Hematopoietic multipotent progenitor cell treated with erythropoietin and hydrocortisone succinate and interleukin-3 and kit ligand, for 17 days (in vitro differentiated cells): ENCODE measurements at places on chromosomes 7 and 10.

DNA sequence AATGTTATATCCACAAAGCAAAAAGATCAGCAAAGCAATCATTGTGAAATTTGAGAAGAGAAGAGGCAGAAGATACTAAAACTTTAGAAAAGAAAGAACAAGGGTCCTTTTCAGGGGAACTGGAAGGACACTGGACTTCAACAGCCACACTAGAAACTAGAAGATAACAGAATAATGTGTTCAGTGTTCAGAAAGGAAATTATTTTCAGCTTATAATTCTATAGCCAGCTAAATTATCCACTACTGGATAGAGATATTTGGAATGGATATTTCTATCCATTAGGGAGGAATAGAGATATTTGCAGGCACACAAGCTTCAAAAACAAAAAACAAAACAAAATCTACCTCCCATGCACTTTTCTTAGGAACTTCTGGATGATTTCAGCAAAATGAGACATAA, 12.8 kb downstream of the ANXA11 start:
- DNase-seq = no peak

DNA sequence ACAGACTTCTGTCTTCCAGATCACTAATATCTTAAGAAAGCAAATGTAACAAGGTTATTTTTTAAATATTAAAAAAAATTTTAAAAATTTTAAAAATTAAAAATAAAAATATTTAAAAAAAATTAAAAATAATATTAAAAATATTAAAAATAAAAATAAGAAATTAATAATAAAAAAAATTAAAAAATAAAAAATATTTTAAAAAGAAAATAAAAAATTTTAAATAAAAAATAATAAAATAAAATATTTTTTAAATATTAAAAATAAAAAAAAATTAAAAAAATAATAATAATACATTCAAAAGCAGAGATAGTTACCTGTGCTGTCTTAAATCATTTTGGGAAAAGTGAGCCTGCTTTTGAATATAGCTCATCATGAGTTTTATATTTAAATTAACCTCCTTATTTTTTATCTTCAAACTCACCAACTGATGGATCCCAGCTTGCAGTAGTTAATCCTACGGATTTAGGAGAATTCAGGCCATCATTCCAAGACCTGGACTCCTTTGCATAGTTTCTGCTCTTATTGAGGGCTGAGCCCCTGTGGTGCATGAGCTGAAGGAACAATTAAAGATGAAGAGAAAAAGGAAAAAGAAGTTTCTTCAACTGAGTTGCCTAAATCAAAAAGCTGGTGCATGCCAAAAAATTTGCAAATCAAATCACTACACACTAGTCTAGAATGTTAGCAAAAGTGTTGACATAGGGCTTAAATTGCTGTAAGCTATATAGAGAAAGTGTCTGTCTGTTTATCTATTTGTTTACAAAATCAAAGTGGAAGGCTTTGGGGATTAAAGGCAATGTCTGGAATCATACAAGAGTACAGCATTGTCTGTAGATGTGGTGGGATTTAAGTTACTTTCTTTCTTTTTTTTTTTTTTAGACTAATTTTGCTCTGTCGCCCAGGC, 50.5 kb upstream of the ZNF438 start:
- no peak for DNase-seq

- no peak for DNase-seq
Measured at GRCh38 chr7:38855867-38856266, 53.1 kb downstream of the VPS41 start.

- DNase-seq = no peak
Measured at GRCh38 chr10:13001041-13001886, at the start of gene CCDC3. TSS of gene CCDC3 (minus strand) at chr10:13001713. CDS start at chr10:13001570, 143 bp downstream.

- no peak for DNase-seq
Measured at GRCh38 chr10:26222563-26222962, 6.0 kb downstream of the GAD2 start.

- no peak for DNase-seq
Measured at GRCh38 chr10:131964298-131964697, 17.4 kb downstream of the BNIP3 start.

DNA sequence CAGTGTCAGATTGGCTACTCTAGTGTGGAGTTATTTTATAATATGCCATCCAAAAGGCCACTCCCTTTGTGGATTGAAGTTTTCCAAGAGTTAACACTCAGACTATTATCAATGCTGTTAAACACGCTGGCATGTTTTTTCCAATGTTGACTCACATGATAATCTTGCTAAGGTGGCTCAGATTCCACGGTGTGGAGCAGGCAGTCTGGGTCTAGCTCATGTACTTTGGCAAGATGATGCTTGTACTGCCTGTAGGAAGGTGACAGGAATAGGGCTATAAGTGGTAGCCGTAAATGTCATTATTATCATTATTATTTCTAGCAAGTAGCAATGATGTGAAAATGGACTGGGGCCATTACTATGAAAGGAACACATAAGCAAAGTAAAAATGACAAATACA, 79.4 kb upstream of the TBX20 start:
- DNase-seq = no peak

- no peak for DNase-seq
Measured at GRCh38 chr7:74101061-74101681, 17.6 kb downstream of the LIMK1 start.
